ENCODE measurements at places on chromosomes 3 and 15. TPM values are rescaled to one million over a fixed set of nuclear protein-coding genes. Genes with fewer than 3 reads are reported as not detected.

- H3K27me3 ChIP-seq, result no peaks in the 10 kb centered on the region
- no peaks in the 10 kb centered on the region for H3K36me3 ChIP-seq
- peak overlapping the region; percentile 96 for H3K4me3 ChIP-seq
- DNase-seq, result no peak
- H3K4me1 ChIP-seq, result peaks cover 40% of the 10 kb centered on the region
Observed at GRCh38 chr15:74873756-74874424, 725 bp upstream of the SCAMP2 start.

CRYBG3 gene
- total RNA-seq, result 3.1 TPM

GRCh38 chr3:37145611-37146010 is 28.8 kb downstream of the LRRFIP2 start:
- H3K4me3 ChIP-seq, result no peak overlapping the region
- DNase-seq, result no peak
- no peaks in the 10 kb centered on the region for H3K36me3 ChIP-seq

GRCh38 chr3:53816425-53816824 is 29.8 kb downstream of the CHDH start:
- no peak overlapping the region for H3K4me3 ChIP-seq
- DNase-seq, result no peak
- H3K36me3 ChIP-seq, result peaks cover 54% of the 10 kb centered on the region
- H3K27ac ChIP-seq, result no peak overlapping the region

GRCh38 chr3:42052484-42053351 is 38.4 kb upstream of the TRAK1 start:
- no peaks in the 10 kb centered on the region for H3K27me3 ChIP-seq
- peaks cover 31% of the 10 kb centered on the region for H3K4me1 ChIP-seq
- no peak overlapping the region for H3K4me3 ChIP-seq
- peak overlapping the region; percentile 81 for H3K27ac ChIP-seq

DNA sequence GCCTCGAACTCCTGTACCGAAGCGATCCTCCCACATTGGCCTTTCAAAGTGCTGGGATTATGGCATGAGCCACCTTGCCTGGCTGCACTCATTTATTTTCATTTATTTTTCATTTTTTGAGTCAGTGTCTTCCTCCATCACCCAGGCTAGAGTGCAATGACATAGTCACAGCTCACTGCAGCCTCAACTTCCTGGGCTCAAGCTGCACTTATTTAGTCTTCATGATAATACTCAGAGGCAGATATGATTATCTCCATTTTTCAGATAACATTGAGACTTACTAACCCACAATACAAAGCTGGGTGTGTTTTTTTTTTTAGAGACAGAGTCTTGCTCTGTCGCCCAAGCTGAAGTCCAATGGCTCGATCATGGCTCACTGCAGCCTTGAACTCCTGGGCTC is 10.0 kb downstream of the PRKCI start:
- no peak overlapping the region for H3K4me3 ChIP-seq
- no peaks in the 10 kb centered on the region for H3K4me1 ChIP-seq
- DNase-seq, result no peak
- no peaks in the 10 kb centered on the region for H3K36me3 ChIP-seq
- H3K27me3 ChIP-seq, result no peaks in the 10 kb centered on the region

- no peaks in the 10 kb centered on the region for H3K27me3 ChIP-seq
- H3K4me1 ChIP-seq, result no peaks in the 10 kb centered on the region
- no peak overlapping the region for H3K4me3 ChIP-seq
- H3K27ac ChIP-seq, result no peak overlapping the region
Observed at GRCh38 chr3:65265942-65266590, 578.3 kb upstream of the ADAMTS9 start.

- no peaks in the 10 kb centered on the region for H3K27me3 ChIP-seq
- H3K36me3 ChIP-seq, result no peaks in the 10 kb centered on the region
- no peaks in the 10 kb centered on the region for H3K4me1 ChIP-seq
- no peak overlapping the region for H3K4me3 ChIP-seq
Observed at GRCh38 chr3:165883117-165883516, 45.9 kb upstream of the BCHE start.

GRCh38 chr3:195266428-195266827 is 4.5 kb downstream of the XXYLT1 start:
- peaks cover 14% of the 10 kb centered on the region for H3K4me1 ChIP-seq
- no peaks in the 10 kb centered on the region for H3K36me3 ChIP-seq

CCDC39 gene
- total RNA-seq, result under 0.01 TPM

GRCh38 chr3:194632226-194632808 is 902 bp downstream of the TMEM44 start:
- peaks cover 2% of the 10 kb centered on the region for H3K4me1 ChIP-seq
- H3K27ac ChIP-seq, result no peak overlapping the region
- no peak for DNase-seq
- no peaks in the 10 kb centered on the region for H3K27me3 ChIP-seq

EIF1B gene
- 10.9 TPM for total RNA-seq

DNA sequence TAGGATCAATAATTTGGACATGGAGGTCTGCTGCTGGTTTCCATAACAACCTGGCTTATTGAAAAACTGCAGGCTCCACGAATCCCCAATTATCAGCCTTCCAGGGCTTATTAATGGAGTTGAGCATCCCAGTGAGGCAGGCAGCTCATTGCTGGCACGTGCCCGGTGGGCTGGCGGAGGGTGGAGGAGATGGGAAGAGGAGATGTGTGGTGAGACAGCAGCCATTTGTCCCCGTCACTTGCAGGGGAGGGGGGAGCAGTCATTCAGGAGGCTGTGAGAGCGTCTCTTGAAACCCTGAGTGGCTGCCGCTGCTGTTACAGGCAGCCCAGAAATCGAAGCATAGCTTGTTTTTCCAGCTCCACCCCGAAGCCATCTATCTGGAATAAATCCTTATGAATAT is 70.6 kb downstream of the GAP43 start:
- H3K4me1 ChIP-seq, result no peaks in the 10 kb centered on the region
- H3K27me3 ChIP-seq, result peaks cover 2% of the 10 kb centered on the region
- H3K36me3 ChIP-seq, result no peaks in the 10 kb centered on the region
- H3K27ac ChIP-seq, result no peak overlapping the region

DNA sequence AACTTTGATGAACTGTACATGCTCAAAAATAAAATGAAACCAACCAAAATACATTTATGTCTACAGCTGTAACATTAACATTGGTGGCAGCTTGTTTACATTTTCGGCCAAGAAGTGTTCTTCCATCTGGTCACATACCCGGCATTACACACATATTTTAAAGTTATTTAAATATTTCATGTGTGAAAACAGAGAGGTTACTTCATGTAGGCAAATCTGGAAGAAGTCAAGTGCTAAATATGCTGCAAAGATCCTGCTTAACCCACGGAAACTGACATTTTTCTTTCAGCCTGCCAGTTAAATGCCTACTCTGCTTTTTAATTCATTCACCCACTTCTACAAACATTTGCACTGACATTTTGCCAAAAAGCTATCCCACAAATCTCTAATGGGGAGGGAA is 69.7 kb downstream of the MB21D2 start:
- H3K4me1 ChIP-seq, result peaks cover 2% of the 10 kb centered on the region
- H3K36me3 ChIP-seq, result no peaks in the 10 kb centered on the region
- no peak overlapping the region for H3K27ac ChIP-seq
- DNase-seq, result no peak
- H3K4me3 ChIP-seq, result no peak overlapping the region
- peaks cover 15% of the 10 kb centered on the region for H3K27me3 ChIP-seq

GRCh38 chr3:140223631-140224030 is 288.6 kb downstream of the CLSTN2 start:
- H3K27me3 ChIP-seq, result no peaks in the 10 kb centered on the region
- no peak overlapping the region for H3K4me3 ChIP-seq
- no peak overlapping the region for H3K27ac ChIP-seq

GRCh38 chr3:107013641-107014040 is 363.6 kb upstream of the CCDC54 start:
- no peaks in the 10 kb centered on the region for H3K27me3 ChIP-seq
- no peaks in the 10 kb centered on the region for H3K4me1 ChIP-seq
- no peak overlapping the region for H3K27ac ChIP-seq
- no peak overlapping the region for H3K4me3 ChIP-seq
- DNase-seq, result no peak

DNA sequence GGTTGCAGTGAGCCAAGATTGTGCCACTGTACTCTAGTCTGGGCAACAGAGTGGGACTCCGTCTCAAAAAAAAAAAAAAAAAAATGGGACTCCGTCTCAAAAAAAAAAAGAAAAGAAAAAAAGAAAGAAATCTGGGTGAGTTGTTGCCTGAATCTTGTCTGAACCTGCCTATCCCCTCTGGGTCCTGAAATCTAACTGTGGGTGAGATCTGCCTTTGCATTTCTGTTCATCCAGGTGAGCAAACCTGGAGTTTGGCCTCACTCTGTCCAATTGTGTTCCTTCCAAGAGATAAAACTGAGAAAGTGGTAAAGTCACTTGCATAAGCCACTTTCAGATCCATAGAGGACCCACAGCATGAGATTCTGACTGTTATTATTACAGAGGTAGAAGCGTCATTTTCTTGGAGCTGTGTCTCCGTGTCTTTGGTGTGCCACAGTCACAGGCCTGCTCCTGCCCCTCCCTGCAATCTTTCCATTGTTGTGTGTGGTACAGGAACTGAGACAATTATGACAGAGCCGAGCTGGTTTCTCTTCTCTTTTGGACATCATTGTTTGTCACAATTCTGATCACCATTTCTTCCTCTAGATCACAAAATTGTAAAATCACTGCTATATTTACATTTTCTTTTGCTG is 235.9 kb downstream of the LPP start:
- peak overlapping the region; percentile 38 for H3K27ac ChIP-seq
- H3K36me3 ChIP-seq, result no peaks in the 10 kb centered on the region
- no peaks in the 10 kb centered on the region for H3K27me3 ChIP-seq
- DNase-seq, result no peak

GRCh38 chr15:58438956-58439355 is 7.2 kb downstream of the LIPC start:
- peak overlapping the region; percentile 96 for H3K27ac ChIP-seq
- peak; percentile 33 for DNase-seq
- H3K4me3 ChIP-seq, result no peak overlapping the region
- no peaks in the 10 kb centered on the region for H3K27me3 ChIP-seq
- no peaks in the 10 kb centered on the region for H3K36me3 ChIP-seq
- peaks cover 63% of the 10 kb centered on the region for H3K4me1 ChIP-seq

DNA sequence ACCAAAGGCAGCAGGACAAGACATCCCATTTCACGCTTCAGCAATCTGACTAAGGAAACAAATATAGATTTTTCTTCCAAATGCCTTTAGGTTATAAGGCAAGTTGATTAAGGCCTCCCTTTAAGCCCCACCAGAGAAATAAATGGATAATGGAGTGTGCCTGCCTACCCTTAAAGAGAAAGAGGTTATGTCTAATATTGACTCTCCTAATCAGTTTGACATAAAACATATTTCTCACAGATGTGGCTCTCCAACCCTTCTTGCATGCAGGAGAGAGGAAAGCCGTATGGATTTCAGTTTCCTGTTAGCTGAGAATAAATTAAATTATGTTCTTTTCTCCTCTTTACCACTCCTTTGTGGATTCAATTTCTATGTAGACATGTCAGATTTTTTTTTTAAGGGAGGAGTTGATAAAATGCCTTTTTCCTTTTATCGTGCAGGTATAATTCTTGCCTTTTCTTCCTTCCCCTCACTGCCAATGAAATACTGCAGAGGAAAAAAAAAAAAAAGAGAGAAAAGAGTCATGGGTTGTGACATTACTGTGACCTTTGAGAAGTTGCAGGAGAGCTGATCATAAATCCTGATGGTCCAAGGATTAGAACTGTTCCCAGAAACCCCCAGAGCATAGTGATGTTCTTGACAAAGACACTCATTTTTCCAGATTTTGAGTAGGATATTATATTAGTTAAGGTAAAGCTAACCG is 355.3 kb upstream of the SLCO3A1 start:
- no peak overlapping the region for H3K4me3 ChIP-seq
- no peak overlapping the region for H3K27ac ChIP-seq
- H3K4me1 ChIP-seq, result peaks cover 5% of the 10 kb centered on the region
- no peak for DNase-seq
- H3K27me3 ChIP-seq, result no peaks in the 10 kb centered on the region

DNA sequence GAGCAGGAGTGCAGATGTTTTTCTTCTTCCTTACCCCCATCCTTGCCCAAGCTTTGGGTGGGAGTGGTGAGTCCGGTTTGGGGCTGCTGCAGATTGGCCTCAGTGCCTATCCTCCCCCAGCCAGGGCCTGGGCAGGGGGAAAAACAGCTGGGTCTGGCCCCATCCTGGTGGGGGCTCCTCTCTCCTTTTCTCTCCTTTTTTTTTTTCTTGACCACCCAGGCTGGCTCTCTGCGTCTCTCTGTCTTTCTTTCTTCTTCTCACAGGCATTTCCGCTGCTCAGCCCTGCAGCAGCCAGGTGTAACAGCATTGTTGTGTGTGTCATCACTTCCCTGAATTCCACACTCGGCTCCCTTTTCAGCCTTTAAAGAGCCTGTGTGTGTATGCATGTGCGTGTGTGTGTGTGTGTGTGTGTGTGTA is 2.0 kb downstream of the FOXL2NB start:
- no peak for DNase-seq
- H3K4me1 ChIP-seq, result peaks cover 26% of the 10 kb centered on the region
- H3K36me3 ChIP-seq, result no peaks in the 10 kb centered on the region
- no peak overlapping the region for H3K4me3 ChIP-seq
- H3K27me3 ChIP-seq, result peaks cover 13% of the 10 kb centered on the region
- H3K27ac ChIP-seq, result no peak overlapping the region

- no peaks in the 10 kb centered on the region for H3K4me1 ChIP-seq
- H3K36me3 ChIP-seq, result peaks cover 10% of the 10 kb centered on the region
- H3K4me3 ChIP-seq, result no peak overlapping the region
- no peak for DNase-seq
- no peak overlapping the region for H3K27ac ChIP-seq
Observed at GRCh38 chr3:18393906-18394305, 31.2 kb downstream of the SATB1 start.

- H3K27me3 ChIP-seq, result no peaks in the 10 kb centered on the region
- no peak overlapping the region for H3K4me3 ChIP-seq
- no peak overlapping the region for H3K27ac ChIP-seq
- DNase-seq, result no peak
- H3K36me3 ChIP-seq, result no peaks in the 10 kb centered on the region
- no peaks in the 10 kb centered on the region for H3K4me1 ChIP-seq
Observed at GRCh38 chr3:102394517-102394916, 40.3 kb upstream of the ZPLD1 start.

EPB42 gene
- total RNA-seq, result not detected

DNA sequence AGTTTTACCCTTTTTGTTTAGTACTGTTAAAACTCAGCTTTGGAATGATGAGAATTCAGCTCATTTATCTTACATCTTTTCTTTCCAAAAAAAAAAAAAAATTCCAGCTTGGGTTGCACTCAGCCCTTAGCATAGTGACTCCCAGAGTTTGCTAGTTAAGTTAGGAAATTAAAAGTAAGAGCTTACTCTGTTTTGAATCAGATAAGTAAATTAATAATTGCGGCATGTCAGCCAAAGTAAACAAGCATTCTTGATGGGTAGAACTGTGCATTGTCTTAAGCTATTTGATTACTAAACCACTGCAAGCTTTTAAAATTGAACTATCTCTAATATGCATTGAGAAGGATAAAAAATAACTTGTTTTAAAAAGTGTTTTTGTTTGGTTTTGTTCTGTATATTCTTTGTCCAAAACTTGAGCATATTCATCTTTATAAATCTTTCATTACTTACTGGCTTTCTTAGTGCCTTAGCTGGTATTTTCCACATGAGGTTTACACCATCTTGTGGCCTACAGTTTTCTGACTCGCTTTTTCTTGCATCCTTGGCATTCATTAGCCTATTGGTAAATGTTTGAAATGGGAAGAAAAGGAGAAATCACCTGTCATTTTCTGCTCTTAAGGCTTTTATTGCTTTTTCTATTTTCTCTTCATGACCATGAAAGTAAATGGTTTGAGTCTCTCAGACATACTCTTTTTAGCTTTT is 107.6 kb downstream of the FILIP1L start:
- no peaks in the 10 kb centered on the region for H3K27me3 ChIP-seq
- DNase-seq, result no peak
- H3K4me3 ChIP-seq, result no peak overlapping the region
- no peaks in the 10 kb centered on the region for H3K4me1 ChIP-seq
- no peaks in the 10 kb centered on the region for H3K36me3 ChIP-seq
- no peak overlapping the region for H3K27ac ChIP-seq

- H3K4me1 ChIP-seq, result peaks cover 15% of the 10 kb centered on the region
- H3K36me3 ChIP-seq, result peaks cover 8% of the 10 kb centered on the region
Observed at GRCh38 chr3:170360466-170360865, 3.0 kb downstream of the SKIL start.

DYNLT2B gene
- 3.5 TPM for total RNA-seq
